ENCODE measurements at places on chromosomes 2 and 18.

DNA sequence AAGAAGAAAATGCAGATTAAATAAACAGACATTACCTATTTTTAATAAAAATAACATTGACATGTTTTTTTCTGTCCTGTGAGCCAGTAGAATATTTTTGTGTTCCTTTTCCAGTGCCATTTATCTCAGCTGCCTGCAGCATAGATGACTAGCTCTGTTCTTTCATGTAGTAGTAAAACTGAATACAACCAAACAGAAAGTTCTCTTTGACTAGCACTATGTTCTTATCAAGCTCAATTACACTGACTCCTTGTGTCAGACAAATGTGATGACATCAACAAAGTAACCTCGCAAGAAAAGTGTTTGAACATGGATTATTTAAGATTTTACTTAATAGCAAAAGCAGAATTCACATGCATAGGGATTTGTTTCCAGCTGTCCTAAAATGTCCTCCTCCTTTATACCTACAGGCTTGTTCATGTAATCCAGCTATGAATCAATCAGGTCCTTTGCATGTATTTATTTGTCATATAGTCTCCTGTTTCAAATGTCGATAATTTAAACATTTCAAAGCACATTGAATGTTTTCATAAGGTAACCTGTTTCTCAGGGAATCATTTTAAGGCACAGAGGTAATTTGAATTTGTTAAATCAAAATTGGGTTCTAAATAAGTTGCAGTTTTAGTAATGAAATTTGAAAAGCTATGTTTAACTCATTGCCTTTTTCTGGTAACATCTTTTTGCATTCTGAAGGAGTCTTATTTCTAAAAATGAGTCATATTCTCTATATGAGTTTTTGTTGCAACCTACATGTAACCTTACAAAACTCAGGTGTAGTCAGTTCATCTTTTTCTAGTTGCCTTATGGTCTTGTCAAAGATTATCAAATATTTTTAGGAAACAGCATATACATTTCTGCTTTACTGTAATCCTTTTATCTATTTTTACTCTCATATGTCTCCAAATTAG lies 215.3 kb upstream of the GULP1 start:
- no peak for DNase-seq

- DNase-seq = no peak
These were observed 551.1 kb downstream of the TNS1 start for GRCh38 chr2:217451666-217452065.

- DNase-seq = peak; percentile 73
These were observed at the start of gene PSD4 for GRCh38 chr2:113173542-113174375. Gene PSD4 (plus strand): TSS chr2:113173971. CDS start chr2:113182457, 8,486 bp downstream.

- DNase-seq = no peak
These were observed 214.8 kb upstream of the HNRNPA3 start for GRCh38 chr2:176997792-176998169.

- no peak for DNase-seq
These were observed 170.9 kb downstream of the ZNF521 start for GRCh38 chr18:25180973-25181548.

DNA sequence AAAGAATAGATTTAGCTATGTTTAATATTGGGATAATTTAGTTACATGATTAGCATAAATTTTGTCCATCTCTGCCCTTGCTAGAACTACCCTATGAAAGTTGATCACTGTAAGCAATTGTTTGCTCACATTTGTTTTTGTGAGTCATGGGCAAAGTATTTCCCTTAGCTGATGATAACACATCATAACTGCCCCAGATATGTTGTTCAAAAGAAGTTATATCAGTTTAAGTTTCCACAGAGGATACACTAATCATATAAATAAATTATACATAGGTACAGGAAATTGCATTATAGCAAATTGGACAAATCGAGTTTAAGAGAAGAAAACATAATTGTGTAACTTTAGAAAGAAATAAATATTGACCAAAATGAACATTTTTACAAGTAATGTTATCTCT lies 223.2 kb upstream of the PIK3C3 start:
- DNase-seq = no peak

GRCh38 chr2:218387369-218388194 lies 5.5 kb downstream of the SLC11A1 start:
- no peak for DNase-seq

DNA sequence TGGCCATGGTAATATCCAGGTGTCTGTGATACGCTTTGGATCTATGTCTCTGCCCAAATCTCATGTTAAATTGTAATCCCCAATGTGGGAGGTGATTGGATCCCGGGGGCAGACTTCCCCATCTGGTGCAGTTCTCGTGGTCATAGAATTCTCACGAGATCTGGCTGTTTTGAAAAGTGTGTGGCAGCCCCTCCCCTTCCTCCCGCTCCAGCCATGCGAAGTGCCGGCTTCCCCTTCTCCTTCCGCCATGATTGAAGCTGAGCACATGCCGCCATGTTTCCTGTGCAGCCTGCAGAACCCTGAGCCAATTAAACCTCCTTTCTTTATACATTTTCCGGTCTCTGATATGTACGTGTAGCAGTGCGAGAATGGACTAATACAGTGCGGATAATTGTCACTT lies 42.5 kb downstream of the GPC1 start:
- DNase-seq = no peak

DNA sequence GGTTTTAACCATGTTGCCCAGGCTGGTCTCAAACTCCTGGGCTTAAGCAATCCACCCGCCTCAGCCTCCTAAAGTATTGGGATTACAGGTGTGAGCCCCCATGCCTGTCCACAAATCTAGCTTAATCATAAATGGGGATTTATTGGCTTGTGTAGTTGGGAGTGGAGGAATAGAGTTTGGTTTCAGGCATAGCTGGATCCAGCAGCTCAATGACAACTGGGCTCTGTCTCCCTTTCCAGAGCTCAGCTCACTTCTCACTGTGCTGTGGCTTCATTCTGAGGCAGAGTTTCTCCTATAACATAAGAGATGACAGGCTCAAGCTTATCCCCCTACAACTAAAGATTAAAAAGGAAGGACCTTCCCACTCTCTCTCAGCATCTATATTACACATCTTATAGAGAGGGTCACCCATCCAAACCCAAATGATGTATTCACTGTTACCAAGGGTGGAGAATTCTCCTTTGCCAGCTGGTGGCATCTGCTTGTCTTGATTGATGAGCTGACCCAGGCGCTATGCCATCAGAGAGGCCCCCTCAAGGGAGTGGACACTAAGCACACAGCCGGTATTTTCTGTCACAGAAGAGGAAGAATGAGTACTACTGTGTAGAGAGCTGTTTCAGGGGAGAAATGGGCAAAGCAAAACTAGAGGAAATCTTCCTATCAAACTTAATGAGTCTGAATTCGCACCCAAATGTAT lies 280.4 kb downstream of the PTPRM start:
- DNase-seq = no peak

DNA sequence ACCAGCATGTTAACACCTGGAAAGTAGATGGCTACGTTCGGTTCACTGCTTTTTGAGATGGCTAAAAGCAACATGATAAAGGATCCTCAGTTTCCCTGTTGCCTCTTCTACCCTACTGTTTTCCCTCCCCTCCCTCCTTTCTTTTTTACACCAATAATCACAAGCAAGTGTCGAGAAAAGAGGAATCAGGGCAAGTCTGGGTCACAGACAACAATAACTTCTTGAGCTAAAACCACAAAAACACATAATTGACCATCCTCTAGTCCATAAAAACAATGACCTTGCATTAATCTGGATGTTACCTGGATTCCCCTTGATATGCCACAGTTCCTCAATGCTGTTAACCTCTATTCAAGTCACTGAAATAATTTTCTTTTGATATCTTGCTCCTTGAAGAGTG lies 736.6 kb upstream of the GCFC2 start:
- DNase-seq = no peak

DNA sequence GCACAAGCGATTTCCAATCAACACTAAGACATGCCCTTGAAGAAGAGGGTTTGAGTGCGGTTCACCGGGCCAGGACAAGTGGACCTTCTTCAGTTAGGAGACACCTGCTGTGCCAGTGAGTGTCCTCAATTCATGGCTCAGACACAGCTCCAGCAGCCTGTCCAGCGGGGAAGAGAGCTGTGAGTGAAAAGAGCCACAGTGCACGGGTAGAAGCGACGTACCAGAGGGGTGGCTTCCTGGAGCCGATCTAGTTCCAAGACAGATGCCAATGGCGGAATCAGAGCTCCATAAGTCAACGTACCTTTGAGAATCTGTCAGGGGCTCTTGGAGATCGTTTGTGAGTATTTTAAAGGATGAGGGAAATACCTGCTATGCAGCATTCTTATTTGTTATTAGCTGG lies 119.9 kb upstream of the SALL3 start:
- DNase-seq = no peak

DNA sequence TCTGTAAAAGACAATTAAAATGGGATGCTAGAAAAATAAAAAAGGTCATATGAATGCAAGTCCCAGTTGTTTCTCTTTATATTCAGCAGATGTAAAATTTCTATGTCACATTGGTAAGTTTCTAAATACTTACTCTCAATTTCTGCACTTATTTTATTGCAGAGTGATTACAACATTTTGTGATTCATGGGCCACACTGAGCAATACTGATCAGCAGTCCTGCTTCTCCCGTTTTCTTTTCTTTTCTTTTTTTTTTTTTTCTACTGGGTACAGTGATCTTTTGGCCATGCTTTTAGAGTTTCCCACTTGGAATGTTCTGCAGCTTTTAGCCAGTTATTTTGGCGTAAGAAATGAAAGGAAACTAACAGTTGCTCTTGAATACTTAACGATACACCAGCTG lies 38.8 kb downstream of the LIMS1 start:
- DNase-seq = no peak

DNA sequence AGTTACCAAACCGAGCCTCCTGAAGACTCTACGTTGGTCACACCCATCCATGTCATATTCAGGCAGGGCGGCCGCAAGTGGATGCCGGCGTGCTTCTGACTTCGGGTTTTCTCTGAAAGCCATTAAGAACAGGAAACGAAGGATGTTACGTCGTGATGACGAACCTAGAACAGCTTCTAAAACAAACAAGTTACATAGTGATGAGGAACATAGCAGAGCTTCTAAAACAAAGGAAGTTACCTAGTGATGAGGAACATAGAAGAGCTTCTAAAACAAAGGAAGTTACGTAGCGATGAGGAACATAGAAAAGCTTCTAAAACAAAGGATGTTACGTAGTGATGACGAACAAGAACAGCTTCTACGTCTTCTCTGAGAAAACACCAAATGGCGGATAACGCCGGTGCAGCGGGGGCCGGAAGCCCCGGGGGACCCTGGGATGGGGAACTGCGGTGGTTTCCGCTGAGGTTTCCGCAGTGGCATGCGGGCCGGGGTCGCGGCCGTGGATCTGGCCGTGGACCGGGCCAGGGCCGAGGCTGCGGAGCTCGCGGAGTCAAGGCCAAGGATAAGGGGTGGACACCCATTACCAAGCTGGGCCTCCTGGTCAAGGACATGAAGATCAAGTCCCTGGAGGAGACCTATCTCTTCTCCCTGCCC lies 141.1 kb downstream of the SOCS6 start:
- DNase-seq = no peak

- DNase-seq = no peak
These were observed 713.1 kb downstream of the CBLN2 start for GRCh38 chr18:71831039-71831438.

GRCh38 chr18:5895299-5895875 lies at the start of gene TMEM200C:
Gene TMEM200C (minus strand): TSS chr18:5895522. CDS start chr18:5892063, 3,459 bp downstream.
- DNase-seq = no peak

- DNase-seq = no peak
These were observed 67.0 kb downstream of the ASAP2 start for GRCh38 chr2:9273486-9274130.

DNA sequence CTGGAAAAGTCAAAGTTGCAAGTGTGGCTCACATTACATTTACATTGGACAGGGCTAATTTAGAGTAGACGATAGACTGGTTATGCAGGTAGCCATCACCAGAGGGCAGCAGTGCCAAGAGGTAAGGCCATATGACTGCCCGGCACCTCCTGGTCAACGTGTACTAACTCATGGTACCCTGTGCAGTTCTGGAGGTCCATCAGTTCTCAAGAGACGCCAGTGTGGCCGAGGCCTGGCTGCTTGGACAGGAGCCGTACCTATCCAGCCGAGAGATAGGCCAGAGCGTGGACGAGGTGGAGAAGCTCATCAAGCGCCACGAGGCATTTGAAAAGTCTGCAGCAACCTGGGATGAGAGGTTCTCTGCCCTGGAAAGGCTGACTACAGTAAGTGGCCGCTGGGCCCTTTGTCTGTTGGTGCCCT lies 65.8 kb upstream of the EML6 start:
- DNase-seq = no peak

DNA sequence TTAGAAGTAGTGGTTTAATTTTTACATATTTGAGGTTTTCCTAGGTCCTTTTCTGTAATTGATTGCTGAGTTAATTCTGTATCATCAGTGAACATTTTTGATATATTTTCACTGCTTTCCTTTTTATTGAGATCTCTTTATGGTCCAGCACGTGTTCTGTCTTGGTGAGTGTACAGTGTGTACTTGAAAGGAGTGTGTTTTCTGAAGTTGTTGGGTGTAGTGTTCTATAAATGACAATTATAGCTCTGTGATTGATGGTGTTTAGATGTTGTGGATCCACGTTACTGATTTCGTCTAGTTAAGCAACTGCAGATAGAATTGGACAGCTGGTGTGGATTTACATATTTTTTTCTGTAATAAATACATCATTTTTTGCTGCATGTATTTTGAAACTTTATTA lies 32.7 kb downstream of the AGFG1 start:
- no peak for DNase-seq

- peak; percentile 45 for DNase-seq
These were observed 105.6 kb upstream of the CD302 start for GRCh38 chr2:159903443-159904126.

DNA sequence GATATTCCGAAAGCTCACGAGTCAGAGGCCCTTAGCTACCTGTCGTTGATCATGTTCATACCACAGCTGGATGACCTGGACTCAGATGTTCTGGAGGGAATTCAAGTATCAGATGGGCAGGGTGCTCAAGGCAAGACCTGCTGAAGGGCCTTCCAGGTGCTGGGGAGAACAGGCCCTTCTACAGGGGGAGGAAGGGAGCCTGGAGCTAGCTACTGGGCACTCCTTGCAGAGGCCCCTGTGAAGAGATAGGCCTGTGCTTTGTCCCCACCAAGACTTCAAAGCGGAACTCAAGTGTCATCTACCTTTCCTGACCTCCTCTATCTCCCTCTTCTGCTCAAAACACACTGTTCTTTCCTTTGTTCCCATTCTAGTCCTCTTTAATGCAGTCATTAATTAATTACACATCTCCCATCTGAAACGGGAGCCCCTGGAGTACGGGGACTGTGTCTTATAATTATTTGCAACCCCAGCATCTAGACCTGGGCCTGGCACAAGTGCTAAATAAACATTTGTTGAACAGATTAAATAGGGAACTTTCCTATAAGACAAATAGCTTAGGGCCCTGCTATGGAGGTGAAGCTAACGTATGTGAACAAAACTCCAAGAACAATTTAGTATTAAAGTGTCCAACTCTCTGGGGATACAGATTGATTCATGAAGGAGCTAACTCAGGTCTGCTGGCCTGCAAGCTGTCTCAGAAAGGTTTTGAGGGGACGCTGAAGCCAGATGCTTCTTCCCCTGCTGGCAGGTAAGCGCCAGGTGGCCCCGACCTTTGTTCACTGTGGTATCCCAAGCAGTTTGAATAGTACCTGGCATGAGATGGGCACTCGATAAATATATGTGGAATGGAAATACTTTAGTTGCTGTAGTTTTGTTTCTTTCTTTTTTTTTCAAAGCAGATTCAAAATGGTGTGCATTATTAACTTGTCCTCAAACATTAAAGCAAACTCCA lies 22.0 kb downstream of the RHOB start:
- DNase-seq = no peak

GRCh38 chr18:75818383-75818782 lies 390.9 kb upstream of the SMIM21 start:
- DNase-seq = no peak

GRCh38 chr2:191538334-191538903 lies 139.5 kb upstream of the NABP1 start:
- no peak for DNase-seq
